ENCODE measurements at places on chromosomes 11 and 22.
A peak's percentile ranks its signal among the peaks of the same experiment; 100 is the strongest.

DNA sequence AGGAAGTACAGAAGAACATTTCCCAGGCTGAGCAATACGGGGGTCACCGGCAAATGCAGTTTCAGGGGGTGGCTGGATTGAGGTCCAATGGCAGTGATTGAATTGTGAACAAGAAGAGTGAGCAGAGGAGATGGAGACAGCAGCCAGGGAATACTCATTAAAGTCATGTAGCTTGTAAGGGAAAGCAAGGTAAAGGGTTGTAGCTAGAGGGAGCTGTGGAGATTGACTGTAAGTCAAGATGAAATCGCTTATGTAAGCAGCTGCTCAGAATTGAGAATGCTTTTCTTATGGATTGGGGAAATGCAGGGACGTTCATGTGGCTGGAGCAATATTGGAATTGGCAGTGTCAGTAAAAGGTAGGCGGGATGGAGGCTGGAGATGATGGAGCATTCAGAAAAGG, 111.4 kb upstream of the TBCEL start:
- no peak for DNase-seq

DNA sequence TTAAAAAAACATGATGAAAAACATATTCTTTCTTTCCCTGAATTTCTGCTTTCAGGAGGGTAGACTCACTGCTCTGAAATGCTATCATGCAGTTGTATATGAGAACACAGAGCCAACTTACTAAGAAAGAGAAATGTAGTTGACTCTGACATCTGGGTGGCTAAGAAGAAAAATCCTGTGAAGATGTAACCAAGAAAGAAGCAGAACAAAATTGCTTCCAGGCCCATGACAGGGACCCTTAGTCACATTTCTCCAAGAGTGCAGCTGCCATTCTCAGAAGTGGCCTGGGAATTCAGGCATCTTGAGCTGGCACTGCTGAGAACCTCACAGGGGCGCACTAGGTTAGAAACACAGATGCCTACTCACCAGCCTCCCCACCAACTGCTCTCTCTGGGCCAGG, 73.6 kb downstream of the RPL27A start:
- no peak for DNase-seq

- DNase-seq, result no peak
Observed at GRCh38 chr11:127616158-127616557, 615.6 kb upstream of the KIRREL3 start.

GRCh38 chr22:23231471-23232093, 51.3 kb downstream of the BCR start:
- DNase-seq, result no peak

- no peak for DNase-seq
Observed at GRCh38 chr11:95547976-95548375, 241.6 kb downstream of the FAM76B start.

- DNase-seq, result no peak
Observed at GRCh38 chr11:60208951-60209350, 26.1 kb upstream of the MS4A6A start.

GRCh38 chr11:2580061-2580421, 119.8 kb downstream of the KCNQ1OT1 start:
- peak; percentile 17 for DNase-seq

DNA sequence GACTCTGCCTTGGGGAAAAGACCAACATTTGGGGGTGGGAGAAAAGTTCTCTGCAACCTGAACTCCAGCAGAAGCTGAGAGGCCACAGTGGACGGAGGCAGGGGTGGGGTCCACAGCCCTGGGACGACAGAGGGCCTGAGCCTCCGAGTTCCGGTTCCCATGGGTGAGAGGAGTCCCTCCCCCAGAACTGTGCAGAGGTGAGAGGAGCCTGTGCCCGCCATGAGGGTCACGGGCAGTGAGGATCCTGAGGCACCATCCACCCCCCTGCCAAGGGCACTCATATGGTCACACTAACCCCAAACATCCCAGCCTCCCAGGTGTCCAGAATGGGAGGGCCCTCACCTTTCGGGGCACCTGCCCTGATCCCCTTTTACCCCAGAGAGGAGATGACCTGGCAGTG, 30.5 kb downstream of the KIAA0930 start:
- DNase-seq, result no peak

DNA sequence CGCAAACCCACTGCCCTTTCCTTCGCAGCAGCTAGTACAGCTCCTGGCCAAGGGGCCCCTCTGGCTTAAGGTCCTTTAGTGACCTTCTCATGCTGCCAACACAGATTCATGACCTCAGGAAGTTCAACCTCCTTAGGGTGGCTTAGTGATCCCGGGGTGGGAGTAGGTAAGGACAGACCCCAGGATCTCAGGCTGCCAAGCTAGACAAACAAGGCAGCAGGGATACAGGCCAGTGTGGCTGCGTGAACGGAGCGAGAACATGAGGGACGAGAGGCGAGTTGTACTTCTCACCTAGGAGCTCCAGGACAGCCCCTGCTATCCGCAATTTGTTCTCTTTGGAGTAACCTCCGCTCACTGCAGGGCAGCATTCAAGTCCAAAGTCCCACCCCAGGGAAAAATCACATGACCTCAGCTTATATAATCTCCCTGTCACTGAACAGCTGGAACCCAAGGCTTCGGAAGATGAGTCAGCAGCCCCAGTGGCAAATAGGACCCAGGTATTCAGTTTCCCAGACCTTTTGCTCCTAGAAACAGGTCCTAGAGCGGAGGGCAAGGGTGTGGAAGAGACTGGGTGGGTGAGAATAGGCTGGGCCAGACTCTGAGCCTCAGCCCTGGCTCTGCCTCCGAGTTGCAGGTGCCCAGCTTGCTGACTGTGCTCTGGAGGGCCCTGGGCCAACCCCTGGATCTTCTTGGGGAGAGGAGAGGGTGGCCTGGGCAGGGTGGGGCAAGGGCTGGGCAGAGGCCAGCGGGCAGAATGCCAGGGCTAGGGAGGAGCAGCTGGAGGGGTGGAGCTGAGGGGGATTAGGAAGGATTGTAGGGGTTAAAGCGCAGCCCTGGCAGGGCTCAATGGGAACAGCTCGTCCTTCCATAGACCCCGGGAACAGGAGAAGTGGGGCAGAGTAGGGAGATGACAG, 13.1 kb downstream of the USP2 start:
- DNase-seq, result peak; percentile 81

GRCh38 chr11:117483372-117483771, 155.7 kb downstream of the CEP164 start:
- no peak for DNase-seq

- DNase-seq, result no peak
Observed at GRCh38 chr11:70194792-70195791, 8.0 kb upstream of the FADD start.

GRCh38 chr22:39215426-39216142, 29.2 kb downstream of the PDGFB start:
- no peak for DNase-seq

Measured in femur (tissue), 1 donor.